Sigmoid colon (tissue), 7 donors: ENCODE measurements at places on chromosomes 4 and X. TPM values are rescaled to one million over a fixed set of nuclear protein-coding genes. Genes with fewer than 3 reads are reported as not detected.

- H3K36me3 ChIP-seq = no peaks in the 10 kb centered on the region
- H3K4me3 ChIP-seq = no peak overlapping the region
- no peaks in the 10 kb centered on the region for H3K4me1 ChIP-seq
- H3K27ac ChIP-seq = no peak overlapping the region
These were observed 43.7 kb downstream of the DDX3X start for GRCh38 chrX:41377624-41378023.

The SMIM43 gene
- 1.1 TPM for total RNA-seq

The CSAG2 gene
- not detected for total RNA-seq

GRCh38 chrX:136549226-136549625, 17.2 kb downstream of the VGLL1 start:
- DNase-seq = no peak
- H3K4me1 ChIP-seq = no peaks in the 10 kb centered on the region
- H3K4me3 ChIP-seq = no peak overlapping the region
- no peaks in the 10 kb centered on the region for H3K36me3 ChIP-seq

The KIAA1210 gene
- total RNA-seq = not detected

DNA sequence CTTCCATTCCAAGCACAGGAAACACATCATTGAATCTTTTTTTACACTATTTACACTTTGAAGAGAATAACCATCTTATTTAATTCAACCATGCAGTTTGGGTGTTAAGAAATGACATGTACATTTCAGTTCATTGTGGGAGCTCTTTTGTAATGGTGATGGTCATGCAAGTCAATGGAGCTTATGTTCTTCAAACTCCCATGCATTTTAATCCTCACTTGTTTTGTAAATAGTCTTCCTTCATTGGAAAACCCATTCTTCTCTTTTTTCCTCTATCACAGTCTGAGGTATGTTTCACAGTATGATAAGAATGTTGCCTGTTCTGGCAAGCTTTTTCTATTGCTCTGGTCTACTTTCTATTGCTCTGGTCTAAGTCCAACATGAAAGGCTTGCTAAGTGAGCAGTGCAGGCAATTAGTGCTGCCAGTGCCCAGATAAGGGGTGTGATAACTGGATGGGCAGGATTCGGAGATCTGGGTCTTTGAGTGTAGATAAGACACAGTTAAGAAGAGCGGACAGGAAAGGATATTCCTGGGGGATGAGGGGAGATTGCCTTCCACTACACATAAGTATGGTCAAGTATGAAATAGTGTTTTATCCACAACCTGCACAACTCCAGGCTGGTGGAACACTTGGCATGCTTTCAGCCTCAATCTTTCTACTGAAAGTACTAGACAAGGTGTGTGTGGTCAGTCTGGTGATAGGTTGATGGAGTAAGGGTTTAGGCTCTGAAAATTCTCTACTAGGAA, 17.1 kb downstream of the AFP start:
- H3K27ac ChIP-seq = no peak overlapping the region
- no peak overlapping the region for H3K4me3 ChIP-seq
- no peaks in the 10 kb centered on the region for H3K36me3 ChIP-seq
- DNase-seq = no peak
- H3K4me1 ChIP-seq = no peaks in the 10 kb centered on the region

- H3K27ac ChIP-seq = no peak overlapping the region
- H3K27me3 ChIP-seq = no peaks in the 10 kb centered on the region
- DNase-seq = no peak
- no peaks in the 10 kb centered on the region for H3K4me1 ChIP-seq
These were observed 268.5 kb downstream of the ARAP2 start for GRCh38 chr4:35975617-35976355.

The THAP6 gene
- total RNA-seq = 17.1 TPM

- no peaks in the 10 kb centered on the region for H3K4me1 ChIP-seq
- no peak overlapping the region for H3K4me3 ChIP-seq
- H3K27ac ChIP-seq = no peak overlapping the region
- H3K36me3 ChIP-seq = no peaks in the 10 kb centered on the region
- H3K27me3 ChIP-seq = no peaks in the 10 kb centered on the region
These were observed 38.4 kb downstream of the SAGE1 start for GRCh38 chrX:135931644-135932487.

The DACH2 gene
- 0.16 TPM for total RNA-seq

GRCh38 chrX:123075947-123076561, 108.0 kb upstream of the GRIA3 start:
- H3K27me3 ChIP-seq = peaks cover 3% of the 10 kb centered on the region
- H3K36me3 ChIP-seq = no peaks in the 10 kb centered on the region
- no peak for DNase-seq

The CSN1S1 gene
- total RNA-seq = not detected

DNA sequence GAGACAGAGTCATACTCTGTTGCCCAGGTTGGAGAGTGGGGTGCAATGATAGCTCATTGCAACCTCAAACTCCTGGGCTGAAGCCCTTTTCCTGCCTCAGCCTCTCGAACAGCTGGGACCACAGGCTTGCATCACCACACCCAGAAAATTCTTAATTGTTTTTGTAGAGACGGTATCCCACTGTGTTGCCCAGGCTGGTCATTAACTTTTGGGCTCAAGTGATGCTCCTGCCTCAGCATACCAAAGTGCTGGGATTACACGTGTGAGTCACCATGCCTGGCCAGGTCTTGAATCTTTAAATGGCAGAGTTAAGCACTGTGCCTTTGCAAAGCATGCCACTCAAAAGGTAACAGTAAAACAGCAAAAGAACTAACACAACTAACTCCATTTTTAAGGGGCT, 28.6 kb upstream of the BBS12 start:
- no peaks in the 10 kb centered on the region for H3K27me3 ChIP-seq
- H3K27ac ChIP-seq = no peak overlapping the region
- no peak for DNase-seq
- no peaks in the 10 kb centered on the region for H3K4me1 ChIP-seq

GRCh38 chr4:56701161-56701480, 20.0 kb upstream of the HOPX start:
- H3K36me3 ChIP-seq = no peaks in the 10 kb centered on the region
- H3K27ac ChIP-seq = no peak overlapping the region
- H3K4me1 ChIP-seq = no peaks in the 10 kb centered on the region
- no peak overlapping the region for H3K4me3 ChIP-seq

The FAM53A gene
- 1.4 TPM for total RNA-seq

The TRPC5OS gene
- not detected for total RNA-seq

The PABPC5 gene
- 4.6 TPM for total RNA-seq

GRCh38 chr4:24330573-24330972, 253.8 kb downstream of the DHX15 start:
- no peak overlapping the region for H3K4me3 ChIP-seq
- H3K4me1 ChIP-seq = no peaks in the 10 kb centered on the region
- no peaks in the 10 kb centered on the region for H3K36me3 ChIP-seq
- no peak for DNase-seq
- no peaks in the 10 kb centered on the region for H3K27me3 ChIP-seq
- H3K27ac ChIP-seq = no peak overlapping the region

The CTAG1B gene
- not detected for total RNA-seq

The CT45A1 gene
- not detected for total RNA-seq

DNA sequence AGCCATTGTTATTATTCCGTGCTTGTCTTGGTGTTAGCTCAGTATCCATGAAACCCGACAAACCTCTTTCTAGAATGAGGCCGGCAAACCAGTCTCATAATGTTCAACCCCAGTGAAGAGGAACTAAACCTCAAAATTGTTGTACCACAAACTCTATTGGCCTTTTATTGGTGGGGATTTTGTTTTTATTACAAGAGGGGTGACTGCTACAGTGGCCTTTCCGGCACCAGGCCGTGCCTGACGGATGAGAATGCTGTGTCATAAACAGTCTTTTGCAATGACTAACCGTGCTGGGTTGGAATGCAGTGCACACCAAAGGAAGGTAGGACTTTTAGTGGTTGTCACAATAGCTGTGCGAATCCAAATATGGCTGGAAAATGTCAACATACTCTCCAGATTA, 60.8 kb downstream of the SHROOM2 start:
- H3K27ac ChIP-seq = no peak overlapping the region
- H3K4me1 ChIP-seq = no peaks in the 10 kb centered on the region
- no peaks in the 10 kb centered on the region for H3K36me3 ChIP-seq
- H3K27me3 ChIP-seq = no peaks in the 10 kb centered on the region

DNA sequence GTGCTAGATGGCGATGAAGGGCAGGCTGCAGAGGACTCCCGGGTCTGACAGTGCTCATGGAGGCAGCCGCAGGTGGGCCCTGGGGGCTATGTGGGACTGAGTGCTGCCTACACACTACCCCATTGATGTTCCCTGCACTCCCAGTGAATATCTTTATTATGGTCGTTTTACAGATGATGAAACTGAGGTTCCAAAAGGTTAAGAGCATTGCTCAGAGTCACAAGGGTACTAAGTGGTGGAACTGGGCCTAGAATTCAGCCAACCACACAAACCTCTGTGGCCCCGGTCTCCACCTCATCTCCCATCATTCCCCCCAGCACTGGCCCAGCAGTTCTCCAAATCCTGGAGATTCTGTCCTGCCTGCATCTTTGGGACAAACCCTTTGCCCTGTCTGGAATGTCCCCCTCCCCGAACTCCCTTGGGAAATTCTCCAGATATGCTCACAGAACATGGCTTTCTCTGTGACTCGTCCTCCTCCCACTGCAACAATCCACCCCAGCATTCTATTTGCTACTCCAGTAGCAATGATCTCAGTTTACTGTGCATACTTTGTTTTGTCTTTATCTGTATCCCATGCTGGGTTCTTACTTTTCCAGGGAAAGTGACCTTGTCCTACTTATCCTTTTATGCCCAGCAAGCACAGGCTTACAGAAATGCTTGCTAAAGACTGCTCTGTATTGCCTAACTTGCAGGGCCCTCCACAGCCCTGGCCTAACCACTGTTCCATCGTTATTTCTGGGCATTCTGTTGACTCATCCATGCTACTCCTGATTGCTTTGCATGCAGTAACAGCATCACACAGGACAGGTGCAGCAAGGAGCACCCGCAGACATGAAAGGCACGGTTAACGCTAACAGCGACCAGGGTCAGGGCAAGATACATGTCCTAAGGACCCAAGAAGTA, 14.0 kb downstream of the PNMA6F start:
- H3K36me3 ChIP-seq = no peaks in the 10 kb centered on the region
- DNase-seq = no peak
- H3K27ac ChIP-seq = no peak overlapping the region
- H3K27me3 ChIP-seq = no peaks in the 10 kb centered on the region
- H3K4me1 ChIP-seq = no peaks in the 10 kb centered on the region
- no peak overlapping the region for H3K4me3 ChIP-seq

- H3K4me1 ChIP-seq = no peaks in the 10 kb centered on the region
- H3K27ac ChIP-seq = no peak overlapping the region
- H3K36me3 ChIP-seq = no peaks in the 10 kb centered on the region
- H3K27me3 ChIP-seq = no peaks in the 10 kb centered on the region
These were observed 164.8 kb downstream of the AASDH start for GRCh38 chr4:56222514-56222913.

GRCh38 chrX:66489339-66489738, 149.5 kb downstream of the EDA2R start:
- no peaks in the 10 kb centered on the region for H3K36me3 ChIP-seq
- H3K27me3 ChIP-seq = no peaks in the 10 kb centered on the region
- DNase-seq = no peak
- no peak overlapping the region for H3K27ac ChIP-seq
- H3K4me1 ChIP-seq = no peaks in the 10 kb centered on the region
- no peak overlapping the region for H3K4me3 ChIP-seq

The F8 gene
- total RNA-seq = 10.5 TPM

DNA sequence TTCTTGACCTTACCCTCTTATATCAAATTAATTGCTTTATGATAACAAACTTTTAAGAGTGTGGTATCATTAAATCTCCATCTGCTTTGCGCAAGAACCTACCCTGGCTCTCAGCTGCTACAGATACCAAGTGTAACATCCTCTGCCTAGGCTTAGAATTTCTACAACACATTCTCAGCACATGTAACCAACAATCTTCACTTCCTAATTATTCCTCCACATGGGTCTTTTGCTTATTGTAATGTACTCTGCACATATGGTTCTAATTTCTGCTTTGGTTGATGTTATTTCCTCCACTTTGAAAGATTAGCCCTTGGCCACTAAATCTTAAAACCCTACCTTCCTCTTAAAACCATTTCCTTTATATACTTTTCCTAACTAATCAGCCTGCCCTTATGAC, 242.4 kb downstream of the ARHGAP24 start:
- no peak overlapping the region for H3K27ac ChIP-seq
- DNase-seq = no peak
- no peak overlapping the region for H3K4me3 ChIP-seq
- H3K4me1 ChIP-seq = no peaks in the 10 kb centered on the region

The XK gene
- total RNA-seq = 14.1 TPM

GRCh38 chrX:531611-531936, 99.0 kb upstream of the SHOX start:
- H3K27me3 ChIP-seq = no peaks in the 10 kb centered on the region
- no peaks in the 10 kb centered on the region for H3K36me3 ChIP-seq
- no peak overlapping the region for H3K27ac ChIP-seq
- H3K4me1 ChIP-seq = no peaks in the 10 kb centered on the region
- no peak overlapping the region for H3K4me3 ChIP-seq

The NAP1L5 gene
- total RNA-seq = 11.4 TPM

DNA sequence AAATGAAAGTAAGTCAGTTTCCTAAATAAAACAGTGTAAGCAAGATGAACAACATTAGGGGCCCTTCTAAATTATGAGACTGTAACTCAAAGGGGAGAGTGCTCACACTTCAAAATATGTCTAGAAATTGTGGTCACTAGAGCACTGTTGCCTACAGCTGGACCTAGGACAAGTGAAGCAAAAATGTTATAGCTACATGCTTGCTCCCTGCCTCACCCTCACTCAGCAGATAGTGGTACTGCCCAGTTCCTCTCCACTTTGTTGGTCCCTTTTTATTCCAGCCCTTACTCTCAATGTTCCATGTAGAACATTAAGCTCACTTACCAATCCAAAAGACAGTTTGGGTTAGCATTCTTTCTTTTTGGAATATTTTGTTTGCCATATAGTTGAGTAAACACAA, 147.3 kb downstream of the GRIA3 start:
- no peaks in the 10 kb centered on the region for H3K27me3 ChIP-seq
- H3K4me3 ChIP-seq = no peak overlapping the region
- no peak for DNase-seq

The FAM9B gene
- total RNA-seq = not detected

The PLP1 gene
- total RNA-seq = 112 TPM

GRCh38 chr4:182895791-182896292, 21.3 kb downstream of the DCTD start:
- no peaks in the 10 kb centered on the region for H3K4me1 ChIP-seq
- no peak for DNase-seq
- H3K27me3 ChIP-seq = no peaks in the 10 kb centered on the region
- no peak overlapping the region for H3K4me3 ChIP-seq
- H3K36me3 ChIP-seq = peaks cover 22% of the 10 kb centered on the region

DNA sequence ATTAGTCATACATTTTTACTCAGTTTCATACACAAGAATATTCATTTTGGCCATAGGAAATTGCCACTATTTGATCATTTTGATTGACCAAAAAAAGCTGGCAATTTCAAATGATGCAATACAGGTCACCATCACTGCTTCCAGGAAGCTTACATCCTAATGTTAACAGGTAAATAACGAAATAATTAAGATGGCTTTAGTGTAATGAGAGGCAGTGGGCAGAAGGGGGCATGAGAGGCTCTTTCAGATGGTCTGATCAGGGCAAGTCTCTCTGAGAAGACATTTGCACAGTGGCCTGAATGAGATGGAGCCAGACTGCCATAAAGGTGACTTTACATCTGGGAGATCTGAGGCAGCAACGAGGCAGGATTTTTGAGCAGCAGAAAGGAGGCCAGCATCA, 170.7 kb downstream of the SLIT2 start:
- peaks cover 5% of the 10 kb centered on the region for H3K4me1 ChIP-seq
- no peak overlapping the region for H3K4me3 ChIP-seq
- no peak overlapping the region for H3K27ac ChIP-seq
- no peaks in the 10 kb centered on the region for H3K27me3 ChIP-seq
- DNase-seq = peak; percentile 67
- H3K36me3 ChIP-seq = no peaks in the 10 kb centered on the region

The AKAP4 gene
- not detected for total RNA-seq

GRCh38 chr4:85595796-85596559, 121.0 kb downstream of the ARHGAP24 start:
- no peak overlapping the region for H3K4me3 ChIP-seq
- no peaks in the 10 kb centered on the region for H3K27me3 ChIP-seq
- H3K4me1 ChIP-seq = no peaks in the 10 kb centered on the region
- DNase-seq = no peak
